Stimulated activated CD8-positive, alpha-beta memory T cell treated with anti-CD3 and anti-CD28 coated beads, Interleukin-4, amount 100 ng/mL, for 1 hour (primary cell): ENCODE measurements at places on chromosomes 2 and 18.

DNA sequence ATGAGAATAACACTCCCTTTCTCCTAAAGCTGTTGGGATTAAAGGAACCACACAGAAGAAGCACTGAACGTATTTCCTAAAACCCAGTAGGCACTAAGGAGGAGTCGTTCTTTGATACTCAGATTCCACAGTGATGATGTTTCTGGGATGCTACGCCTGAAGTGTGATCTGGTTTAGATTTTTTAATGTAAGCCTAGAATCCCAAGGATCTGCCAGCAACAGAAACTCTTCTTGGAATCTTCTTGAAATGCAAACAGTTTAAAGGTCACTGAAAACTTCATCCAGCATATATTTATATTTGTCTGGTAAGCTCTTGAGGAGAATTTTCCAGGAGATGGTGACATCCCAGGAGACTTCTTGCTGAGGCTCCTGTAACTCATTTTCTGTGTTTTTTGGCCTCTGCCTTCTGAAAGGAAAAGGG lies 247.6 kb upstream of the TRIB2 start:
- DNase-seq = no peak

DNA sequence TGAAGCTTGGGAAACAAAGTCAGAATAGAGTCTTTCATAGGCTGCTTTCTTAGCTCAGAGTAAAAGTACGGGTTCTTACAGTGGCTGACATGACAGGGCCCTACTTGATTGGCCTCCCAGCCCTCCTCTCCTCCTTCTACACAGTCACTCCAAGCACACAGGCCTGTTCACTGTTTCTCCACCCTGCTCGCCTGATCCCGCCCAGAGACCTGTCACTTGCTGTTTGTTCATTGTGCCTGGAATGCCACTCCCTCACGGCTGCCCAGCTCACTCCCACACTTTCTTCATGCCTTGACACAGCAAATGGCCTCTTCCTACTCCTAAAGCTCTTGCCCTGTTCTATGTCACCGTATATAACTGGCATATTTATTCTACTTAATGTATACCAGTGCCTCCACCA lies 104.8 kb downstream of the MAP4K4 start:
- DNase-seq = no peak

- no peak for DNase-seq
These were observed 17.1 kb upstream of the SLC39A10 start for GRCh38 chr2:195639959-195640358.

DNA sequence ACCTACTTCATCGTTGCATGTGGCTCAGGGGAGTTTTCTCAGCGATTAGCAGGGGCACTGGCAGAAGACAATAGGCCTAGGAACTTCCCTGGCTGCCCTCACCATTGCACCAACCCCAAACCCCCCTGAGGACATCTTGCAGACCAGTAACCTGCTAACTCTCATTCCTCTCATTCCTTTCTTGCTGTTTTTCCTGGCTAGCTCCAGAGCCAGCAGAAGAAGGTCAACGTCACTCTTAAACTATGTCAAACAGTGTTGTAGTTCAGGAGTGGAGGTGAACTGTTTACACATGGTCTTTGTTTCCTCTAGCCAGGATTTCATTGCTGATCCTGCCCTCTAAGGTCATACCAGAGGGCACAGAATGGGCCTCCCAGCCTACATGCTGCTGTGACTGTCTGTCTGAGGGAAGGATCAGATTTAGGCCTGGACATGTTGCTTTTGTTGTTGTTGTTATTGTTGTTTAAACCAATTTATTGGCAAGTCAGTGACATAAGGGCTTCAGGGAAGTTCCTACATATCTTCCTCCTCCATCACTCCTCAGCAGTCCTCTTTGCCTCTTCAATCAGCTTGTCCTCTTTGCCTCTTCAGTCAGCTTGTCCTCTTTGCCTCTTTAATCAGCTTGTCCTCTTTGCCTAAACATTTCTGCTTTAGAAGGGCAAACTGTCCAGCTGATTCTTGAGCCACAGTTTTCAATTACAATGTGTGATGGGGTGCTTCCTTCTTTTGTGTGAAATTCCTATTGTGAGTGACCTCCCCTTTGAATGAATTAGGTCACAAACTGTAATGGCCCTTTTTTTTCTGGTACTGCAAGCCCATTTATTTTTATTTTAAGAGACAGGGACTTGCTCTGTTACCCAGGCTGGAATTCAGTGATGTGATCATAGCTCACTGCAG lies 471.9 kb upstream of the TNP1 start:
- DNase-seq = no peak

GRCh38 chr18:26515643-26516487 lies 32.5 kb downstream of the KCTD1 start:
- no peak for DNase-seq

GRCh38 chr2:236887531-236887930 lies 198.2 kb upstream of the COPS8 start:
- no peak for DNase-seq

- no peak for DNase-seq
These were observed 10.5 kb downstream of the COLEC12 start for GRCh38 chr18:490024-490366.

DNA sequence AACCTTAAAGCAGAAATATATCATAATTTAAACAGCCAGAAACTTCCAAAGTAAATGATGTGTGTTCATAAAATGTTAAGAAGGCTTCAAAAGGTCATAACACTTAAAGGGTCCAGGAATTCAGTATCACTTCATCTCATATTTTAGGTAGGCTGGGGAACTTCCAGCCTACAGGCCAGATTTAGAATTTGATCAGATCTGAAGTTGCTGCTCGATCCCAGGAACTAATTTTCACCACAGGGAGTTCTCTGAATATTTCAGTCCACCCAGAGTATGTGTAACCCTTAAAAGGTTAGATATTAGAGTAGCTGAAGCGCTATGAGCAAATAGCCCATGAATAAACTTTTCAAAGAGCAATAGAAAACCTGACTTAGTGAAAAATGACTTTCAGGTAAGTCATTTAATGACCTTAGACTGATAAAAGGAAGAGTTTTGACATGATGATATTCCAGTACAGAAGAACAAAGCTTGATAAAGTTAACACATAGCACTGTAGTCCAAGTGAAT lies 1.7 kb downstream of the WIPF1 start:
- no peak for DNase-seq

DNA sequence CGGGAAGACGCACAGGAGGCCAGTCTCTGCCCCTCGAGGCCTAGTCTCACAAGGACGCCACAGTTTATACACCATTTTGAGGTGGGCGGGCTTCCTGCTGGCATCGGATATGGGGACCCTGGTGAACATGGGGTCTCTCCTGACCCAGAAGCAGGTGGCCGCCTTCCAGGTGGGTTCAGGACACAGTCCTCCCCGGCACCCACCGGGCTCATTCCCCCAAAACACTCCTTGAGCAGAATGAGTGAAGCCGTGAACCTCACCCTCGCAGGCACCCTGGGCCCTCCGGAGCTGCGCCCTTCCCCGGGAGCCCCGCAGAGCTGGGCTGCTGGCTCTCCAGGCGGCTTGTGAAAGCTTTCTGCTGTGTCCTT lies 6.5 kb downstream of the NFATC1 start:
- no peak for DNase-seq

DNA sequence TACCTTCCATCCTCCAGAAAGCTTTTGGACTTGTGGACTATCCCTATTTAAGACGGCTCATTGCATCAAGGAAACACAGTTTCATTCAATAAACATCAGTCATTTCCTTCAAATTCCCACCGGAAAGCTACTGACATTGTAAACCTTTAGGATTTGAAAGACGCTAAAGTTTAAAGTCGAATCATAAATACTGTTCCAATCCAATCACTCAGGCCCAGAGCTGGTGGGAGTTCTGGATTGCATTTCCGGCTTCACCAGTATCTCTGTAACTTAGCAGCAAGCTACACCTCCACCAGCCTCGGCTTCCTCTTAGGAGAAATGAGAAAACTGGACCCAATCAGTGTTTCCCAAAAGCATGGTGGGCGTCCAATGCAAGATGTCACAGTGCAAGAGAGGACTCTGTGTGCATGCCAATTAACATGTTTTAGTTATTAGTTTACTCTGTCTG lies 1.6 kb downstream of the WDFY1 start:
- no peak for DNase-seq

DNA sequence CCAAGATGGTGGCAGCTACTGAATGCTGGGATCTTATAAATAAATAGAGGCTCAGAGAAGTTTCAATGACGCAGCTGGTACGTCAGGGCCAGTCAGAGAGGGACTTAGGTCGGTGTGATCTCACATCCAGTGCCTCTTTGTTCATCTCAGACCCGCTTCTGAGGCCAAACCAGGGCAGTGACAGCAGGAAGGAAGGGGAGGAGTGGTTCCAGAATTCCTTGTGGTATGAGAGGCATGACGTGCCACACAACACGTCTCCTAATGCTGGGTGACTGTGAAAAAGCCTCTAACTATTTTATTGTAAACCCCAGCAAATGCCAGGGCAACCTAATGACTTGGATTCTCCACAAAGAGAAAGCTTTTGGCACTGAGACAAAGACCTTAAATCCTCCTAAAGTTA lies 423.3 kb downstream of the LPIN1 start:
- no peak for DNase-seq

DNA sequence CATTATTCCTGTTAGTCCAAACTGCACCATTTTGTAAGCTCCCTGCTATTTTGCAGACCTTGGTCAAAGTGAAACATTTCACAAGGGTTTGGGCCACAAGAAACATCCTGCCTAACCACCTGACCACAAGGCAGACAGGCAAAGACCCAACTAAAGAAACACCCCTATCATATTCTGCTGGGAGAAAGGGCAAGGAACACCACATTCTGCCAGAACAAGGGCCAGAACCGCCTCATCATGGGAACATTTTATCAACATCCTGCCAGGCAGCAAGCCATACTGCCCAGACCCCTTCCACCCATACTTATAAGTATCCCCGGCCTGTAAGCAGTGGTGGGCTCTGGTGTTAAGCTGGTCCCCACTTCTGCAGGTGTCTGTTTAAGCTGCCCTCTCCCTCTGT lies 12.0 kb upstream of the RAB31 start:
- no peak for DNase-seq

DNA sequence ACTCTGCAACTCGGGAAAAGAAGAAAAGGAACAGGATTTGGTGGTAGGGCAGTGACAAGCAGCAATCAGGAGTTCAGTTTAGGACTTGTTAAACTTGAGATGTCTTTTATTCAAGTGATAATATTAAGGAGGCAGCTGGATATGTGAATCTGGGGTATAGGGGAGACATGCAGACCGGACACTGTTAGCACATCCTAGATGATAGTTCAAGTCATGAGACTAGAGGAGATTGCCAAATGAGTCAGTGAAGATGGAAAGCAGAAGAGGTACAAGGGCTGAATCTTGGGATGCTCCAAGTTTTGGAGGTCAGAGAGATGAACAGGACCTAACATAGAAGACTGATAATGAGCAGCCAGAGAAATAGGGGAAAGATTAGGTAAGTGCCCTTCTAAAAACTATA lies 69.5 kb upstream of the PSME4 start:
- DNase-seq = no peak

- no peak for DNase-seq
These were observed 281.3 kb downstream of the AGPS start for GRCh38 chr2:177673602-177674595.

- no peak for DNase-seq
These were observed 15.3 kb downstream of the GAREM1 start for GRCh38 chr18:32455361-32455760.

GRCh38 chr2:75655861-75656260 lies 9.3 kb downstream of the MRPL19 start:
- no peak for DNase-seq

GRCh38 chr2:1455466-1455865 lies 42.2 kb downstream of the TPO start:
- DNase-seq = no peak

DNA sequence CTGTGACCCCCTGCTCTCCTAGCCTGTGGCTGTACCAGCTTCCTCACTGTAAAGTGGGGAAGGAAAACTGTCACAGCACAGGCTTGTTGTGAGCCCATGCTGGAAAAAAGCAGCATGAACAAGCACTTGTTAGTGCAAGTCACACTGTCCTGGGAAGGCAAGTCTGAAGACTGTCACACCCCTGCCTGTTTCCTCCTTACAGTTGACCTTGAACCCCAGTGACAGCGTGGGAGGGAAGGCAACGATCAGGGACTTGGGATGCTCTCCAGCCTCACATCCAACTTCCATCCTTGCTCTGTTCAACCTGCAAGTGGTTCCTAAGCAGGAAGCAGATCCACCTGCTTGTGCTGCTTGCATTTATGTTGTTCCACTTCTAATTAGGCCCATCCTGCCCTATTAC lies 311.3 kb upstream of the KLHL29 start:
- DNase-seq = no peak

- DNase-seq = no peak
These were observed 214.9 kb downstream of the DSEL start for GRCh38 chr18:67301592-67301991.

- DNase-seq = no peak
These were observed 353.6 kb upstream of the FSIP2 start for GRCh38 chr2:185384822-185385560.

- no peak for DNase-seq
These were observed 113.1 kb upstream of the SP3 start for GRCh38 chr2:174078275-174078674.

- no peak for DNase-seq
These were observed 48.2 kb downstream of the AGAP1 start for GRCh38 chr2:235541838-235542549.

DNA sequence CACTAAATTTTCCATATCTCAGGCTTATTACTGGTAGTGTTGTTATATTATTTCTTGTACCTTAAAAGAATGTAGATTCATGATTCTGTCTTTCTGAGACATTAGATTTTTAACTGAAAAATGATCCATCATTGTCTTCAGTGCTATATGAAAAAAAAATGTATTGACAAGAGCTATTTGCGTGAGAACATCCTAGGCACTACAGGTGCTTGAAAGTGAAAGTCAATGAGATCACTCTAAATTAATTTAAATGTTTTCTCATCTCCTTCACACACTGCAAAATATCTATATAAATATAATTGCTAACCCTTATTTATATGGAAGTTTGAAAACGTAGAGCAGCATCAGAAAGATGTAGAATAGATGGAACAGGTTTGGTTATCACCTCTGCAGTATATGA lies 684.6 kb downstream of the TRIB2 start:
- DNase-seq = no peak

- DNase-seq = no peak
These were observed 33.9 kb downstream of the ACKR3 start for GRCh38 chr2:236603361-236604015.

- DNase-seq = no peak
These were observed 47.2 kb downstream of the HK2 start for GRCh38 chr2:74881176-74881575.

DNA sequence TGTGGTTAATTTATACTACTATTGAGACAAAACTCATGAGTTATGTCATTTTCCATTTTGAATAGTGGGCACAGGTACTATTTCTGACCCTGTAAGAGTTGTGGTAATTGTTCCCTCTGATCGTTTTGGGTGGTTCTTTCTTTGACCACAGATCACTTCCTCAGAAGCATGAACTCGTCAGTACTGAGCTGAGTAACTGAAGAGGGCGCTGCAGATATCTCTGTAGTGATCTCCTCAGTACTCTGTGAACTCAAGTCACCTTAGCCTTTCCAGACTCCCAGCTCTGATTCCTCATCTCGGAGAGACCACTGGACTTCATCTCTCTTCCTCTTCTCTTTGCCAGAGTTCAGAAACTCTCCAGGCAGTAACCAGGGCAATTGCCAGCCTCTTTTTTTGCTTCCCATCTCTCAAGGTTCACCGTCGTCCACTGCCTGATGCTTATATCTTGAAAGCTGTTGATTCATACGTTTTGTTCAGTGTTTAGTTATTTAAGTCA lies 9.4 kb upstream of the IL1RL1 start:
- peak; percentile 17 for DNase-seq
